ENCODE measurements at places on chromosomes 1 and 21.

- DNase-seq = peak; percentile 74
These were observed 1.9 kb downstream of the ELAVL4 start for GRCh38 chr1:50110656-50111055.

- no peak for DNase-seq
These were observed 44.3 kb downstream of the C8B start for GRCh38 chr1:56921479-56921878.

DNA sequence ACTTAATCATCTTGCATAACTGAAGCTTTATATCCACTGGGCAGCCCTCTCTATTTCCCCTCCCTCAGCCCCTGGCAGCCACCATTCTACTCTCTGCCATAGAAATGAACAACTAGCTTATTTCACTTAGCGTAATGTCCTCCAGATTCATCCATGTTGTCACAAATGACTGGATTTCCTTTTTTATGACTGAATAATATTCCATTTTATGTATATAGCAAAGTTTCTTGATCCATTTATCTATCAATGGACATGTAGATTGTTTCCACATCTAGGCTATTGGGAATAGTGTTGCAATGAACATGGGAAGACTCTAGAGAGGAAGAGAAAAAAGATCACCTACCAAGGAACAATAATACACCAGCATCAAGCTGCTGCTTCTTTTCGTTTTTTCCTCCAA lies 32.1 kb upstream of the EEIG2 start:
- no peak for DNase-seq

- DNase-seq = no peak
These were observed 10.5 kb upstream of the OR2W3 start for GRCh38 chr1:247884797-247885413.

DNA sequence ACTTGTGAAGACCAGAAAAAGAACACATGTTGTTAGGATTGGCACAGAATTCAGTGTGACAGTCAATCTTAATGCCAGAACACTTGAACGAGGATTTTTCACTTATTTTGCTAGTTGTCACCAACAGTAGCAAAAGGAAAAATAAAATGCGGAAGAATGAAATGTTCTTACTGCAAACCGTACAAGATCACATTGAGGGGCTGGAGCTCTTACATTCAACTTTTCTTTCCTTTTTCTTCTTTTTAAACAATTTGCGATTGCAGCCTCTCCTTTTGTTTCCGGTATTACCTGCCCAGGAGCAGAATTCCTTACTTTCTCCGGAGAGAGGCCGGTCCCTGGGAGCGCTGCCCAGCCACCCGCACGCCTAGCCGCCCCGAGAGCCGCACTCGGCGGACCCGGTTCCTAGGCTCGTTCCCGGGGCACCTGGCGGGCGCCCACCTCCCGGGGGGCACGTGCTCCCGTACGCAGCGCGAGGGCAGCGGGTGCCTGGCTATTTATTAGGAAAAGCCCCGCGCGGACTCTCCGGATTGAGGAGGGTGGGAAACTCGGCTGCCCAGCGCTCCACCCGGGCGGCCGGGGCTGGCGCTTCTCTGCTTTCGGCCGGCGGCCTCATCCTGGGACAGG lies 1.2 kb upstream of the CAMTA1 start:
- DNase-seq = no peak

GRCh38 chr1:113244112-113244820 lies 146.0 kb upstream of the MAGI3 start:
- no peak for DNase-seq

DNA sequence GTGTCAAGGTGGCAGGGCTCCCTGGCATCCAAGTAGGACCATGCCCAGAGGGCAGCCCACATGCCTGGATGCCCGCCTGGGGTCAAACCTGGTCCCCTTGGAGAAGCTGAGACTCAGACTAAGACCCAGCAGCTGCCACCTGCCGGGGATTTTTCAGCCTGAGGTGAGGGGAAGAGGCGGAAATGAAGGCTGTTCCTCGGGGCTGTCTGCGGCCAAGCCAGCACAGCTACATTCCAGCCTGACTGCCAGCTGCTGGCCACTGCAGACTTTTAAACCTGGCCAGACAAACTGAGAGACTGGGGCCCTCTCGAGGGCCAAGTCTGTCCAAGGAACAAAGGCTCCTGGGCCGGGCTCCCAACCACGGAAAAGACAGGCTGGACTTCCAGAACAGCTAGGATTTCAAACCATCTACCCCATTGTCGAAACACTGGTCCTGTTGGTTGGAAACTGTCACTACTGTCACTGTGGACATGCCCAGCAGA lies 21.9 kb upstream of the PLEKHG5 start:
- no peak for DNase-seq

GRCh38 chr1:147171399-147172167 lies 687 bp downstream of the PRKAB2 start:
- no peak for DNase-seq

DNA sequence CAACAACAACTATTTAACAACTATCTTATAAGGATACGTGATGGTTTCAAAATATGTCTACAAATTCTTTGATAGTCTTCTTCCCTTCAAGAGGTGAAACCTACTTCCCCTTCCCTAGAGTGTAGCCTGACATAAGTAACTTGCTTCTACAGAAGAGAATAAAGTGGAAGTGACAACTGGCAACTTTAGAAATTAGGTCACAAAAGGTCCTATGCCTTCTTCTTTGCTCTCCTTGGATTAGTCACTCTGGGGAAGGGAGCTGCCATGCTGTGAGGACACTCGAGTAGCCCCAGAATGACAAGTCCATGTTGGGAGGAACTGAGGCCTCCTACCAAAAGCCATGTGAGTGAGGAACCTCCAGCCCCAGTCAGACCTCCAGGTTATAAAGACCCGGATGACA lies 19.2 kb downstream of the EFCAB14 start:
- DNase-seq = no peak

GRCh38 chr1:39144924-39145323 lies 59.6 kb upstream of the MACF1 start:
- no peak for DNase-seq

DNA sequence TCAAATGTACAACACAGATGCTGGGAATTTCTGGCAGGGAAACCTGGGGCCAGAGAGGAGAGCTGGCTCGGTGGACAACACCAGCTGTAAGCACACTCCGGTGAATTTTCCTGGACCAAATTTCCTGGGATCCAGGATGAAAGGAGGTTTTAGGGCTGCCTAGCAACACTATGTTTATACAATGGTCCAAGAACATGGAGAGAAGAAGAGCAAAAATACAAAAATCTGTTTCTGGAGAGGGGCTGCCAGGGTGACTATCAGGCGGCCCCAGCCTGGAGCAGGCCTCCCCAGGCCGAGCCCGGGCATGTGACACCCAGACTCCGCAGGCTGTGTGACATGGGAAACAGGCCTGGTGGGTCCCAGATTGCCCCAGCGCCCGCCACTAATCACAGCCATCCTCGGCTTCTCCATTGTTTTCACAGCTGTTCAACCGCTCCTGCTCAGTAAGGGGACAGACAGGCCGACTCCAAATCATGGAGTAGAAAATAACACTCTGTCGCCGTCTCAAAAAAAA lies 336.0 kb upstream of the NFIA start:
- DNase-seq = peak; percentile 72

DNA sequence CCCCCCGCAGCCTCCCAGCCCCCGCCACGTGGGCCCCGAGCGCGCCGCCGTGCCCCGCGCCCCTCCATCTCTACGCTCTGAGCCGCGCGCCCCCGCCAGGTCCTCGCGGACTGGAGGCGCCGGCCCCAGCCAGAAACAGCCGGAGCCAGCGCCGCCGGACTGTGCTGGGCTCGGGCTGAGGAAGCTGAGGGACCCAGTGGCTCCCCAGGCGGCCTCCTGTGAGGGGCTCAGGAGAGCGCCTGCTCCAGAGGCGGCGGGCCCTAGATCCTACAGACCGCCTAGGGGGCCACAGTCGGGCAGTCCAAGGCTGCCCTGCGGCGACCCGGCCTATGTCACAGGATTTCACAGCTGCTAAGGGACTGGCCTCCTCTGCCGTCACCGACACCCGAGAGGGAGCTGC lies 82.1 kb downstream of the NENF start:
- no peak for DNase-seq

DNA sequence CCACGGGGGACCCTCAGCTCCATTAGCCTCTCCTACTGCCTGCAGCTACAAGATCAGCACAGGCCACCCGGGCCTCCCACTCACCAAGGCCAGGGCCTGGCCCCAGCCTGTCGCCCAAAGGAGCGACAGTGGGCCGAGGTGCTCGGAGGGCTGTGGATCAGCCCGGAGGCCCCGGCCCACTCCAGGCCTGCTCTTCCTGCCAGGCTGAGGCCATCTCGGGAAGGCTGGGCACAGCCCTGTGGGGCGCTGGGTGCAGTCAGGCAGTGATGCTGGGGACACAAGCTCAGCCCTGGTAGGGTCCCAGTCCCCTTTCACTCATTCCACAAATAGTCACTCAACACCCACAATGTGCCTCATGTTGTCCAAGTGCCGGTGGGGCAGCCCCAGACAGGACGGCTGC lies 58.8 kb downstream of the CASZ1 start:
- no peak for DNase-seq

- DNase-seq = no peak
These were observed 55.4 kb upstream of the GREM2 start for GRCh38 chr1:240667351-240667750.

GRCh38 chr1:179881642-179882252 lies 338 bp upstream of the TOR1AIP1 start:
- DNase-seq = peak; percentile 91

GRCh38 chr1:69611316-69611715 lies 43.6 kb downstream of the LRRC7 start:
- DNase-seq = no peak

GRCh38 chr1:1460540-1461130 lies 10.9 kb upstream of the ATAD3B start:
- DNase-seq = no peak

DNA sequence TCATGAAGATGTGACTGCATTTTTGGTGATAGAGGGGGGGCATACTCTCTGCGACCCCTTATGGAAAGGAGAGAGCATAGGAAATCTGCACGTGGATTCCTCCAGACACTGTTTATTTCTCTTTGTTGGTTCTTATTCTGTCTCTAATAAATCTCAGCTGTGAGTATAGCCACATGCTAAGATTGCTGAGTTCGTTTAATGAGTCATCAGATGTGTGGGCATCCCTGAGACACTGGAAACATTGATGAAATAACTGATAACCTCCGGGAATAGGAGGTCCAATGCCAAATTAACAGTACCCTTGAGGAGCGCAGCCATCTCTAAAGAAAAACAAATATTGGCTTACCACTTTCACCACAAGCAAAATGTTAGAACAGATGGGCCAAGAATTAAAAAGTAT lies 880.2 kb upstream of the NEGR1 start:
- DNase-seq = no peak

DNA sequence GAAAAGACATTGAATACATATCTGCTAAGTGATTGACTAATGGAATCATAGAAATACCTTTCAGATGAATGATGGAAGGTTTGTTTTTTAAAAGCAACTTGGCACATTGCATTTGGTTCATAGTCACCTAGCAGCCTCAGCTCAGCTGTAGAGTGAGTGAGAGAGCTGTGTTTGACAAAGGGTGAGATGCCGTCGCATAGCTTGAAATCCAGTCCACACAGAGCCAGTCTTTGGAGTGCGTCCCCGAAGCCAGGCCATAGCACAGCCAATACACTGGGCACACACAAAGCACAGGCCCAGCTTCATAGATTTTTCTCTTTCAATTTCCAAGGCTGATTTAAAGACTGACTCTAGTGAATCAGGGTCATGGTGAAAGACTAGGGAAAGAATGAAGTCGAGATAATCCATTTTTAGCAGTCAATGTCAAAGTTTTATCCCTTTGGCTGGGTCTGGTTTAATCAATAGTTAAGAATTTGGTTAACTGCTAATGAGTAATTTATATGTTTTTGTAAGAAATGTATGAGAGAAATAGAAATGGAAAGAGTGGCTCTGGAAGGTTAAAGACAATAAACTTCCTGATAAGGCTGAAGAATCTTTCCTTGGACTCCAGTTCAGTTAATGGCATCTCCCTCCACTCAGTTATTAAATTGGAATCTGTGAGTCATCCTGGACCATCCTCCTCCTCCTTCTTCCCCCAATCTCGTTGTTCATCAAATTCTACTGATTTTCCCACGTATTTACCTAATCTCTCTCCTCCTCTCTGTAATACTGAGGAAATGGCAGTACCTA lies 101.2 kb upstream of the IRF2BP2 start:
- DNase-seq = no peak

GRCh38 chr1:164824542-164824941 lies 265.6 kb downstream of the PBX1 start:
- DNase-seq = no peak

DNA sequence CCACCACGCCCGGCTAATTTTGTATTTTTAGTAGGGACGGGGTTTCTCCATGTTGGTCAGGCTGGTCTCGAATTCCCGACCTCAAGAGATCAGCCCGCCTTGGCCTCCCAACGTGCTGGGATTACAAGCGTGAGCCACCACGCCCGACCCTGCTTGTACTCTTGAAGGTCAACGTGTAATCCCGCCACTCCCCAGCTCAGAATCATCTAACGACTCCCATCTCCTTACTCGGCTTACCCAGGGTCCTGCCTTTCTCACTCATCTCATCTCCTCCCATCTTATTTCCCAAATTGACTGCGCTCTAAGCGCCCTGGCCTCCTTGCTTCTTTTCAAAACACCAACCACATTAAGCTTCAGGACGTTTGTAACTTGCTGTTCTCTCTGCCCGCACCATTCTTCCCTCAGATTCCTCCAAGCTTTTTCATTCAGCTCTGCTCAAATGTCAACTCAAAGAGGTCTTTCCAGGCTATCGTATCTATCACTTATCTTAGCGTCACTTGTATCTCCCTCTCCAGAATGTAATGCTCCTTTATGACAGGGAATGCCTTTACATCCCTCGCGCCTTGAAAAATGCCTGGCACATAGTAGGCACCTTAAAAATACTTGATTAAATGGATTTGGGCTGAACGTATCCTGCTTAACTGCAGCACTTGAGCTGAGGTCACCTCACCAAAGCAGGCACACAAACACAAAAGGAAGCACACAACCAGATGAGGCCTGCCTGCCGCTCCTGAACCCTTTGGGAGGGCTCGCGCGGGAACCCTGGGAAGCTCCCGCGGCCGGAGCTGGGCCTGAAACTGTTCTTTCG lies 1.4 kb upstream of the USP1 start:
- peak; percentile 19 for DNase-seq

DNA sequence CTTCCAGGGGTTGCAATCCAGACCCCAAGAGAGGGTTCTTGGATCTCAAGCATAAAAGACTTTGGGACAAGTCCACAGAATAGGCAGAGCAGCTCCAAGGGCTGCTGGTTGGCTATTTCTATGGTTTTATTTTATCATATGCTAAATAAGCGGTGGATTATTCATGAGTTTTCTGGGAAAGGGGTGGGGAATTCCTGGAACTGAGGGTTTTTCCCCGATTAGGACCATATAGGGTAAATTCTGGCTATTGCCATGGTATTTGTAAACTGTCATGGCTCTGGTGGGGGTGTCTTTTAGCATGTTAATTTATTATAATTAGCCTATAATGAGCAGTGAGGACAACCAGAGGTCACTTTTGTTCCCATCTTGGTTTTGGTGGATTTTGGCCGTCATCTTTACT lies 270.9 kb upstream of the PLXNA2 start:
- DNase-seq = no peak

Measured in SK-N-DZ (cell line).